Mucosa of descending colon (tissue), 3 donors: ENCODE measurements at places on chromosomes 6 and 20. TPM values are rescaled to one million over a fixed set of nuclear protein-coding genes. Genes with fewer than 3 reads are reported as not detected.

The DAAM2 gene
- total RNA-seq, result 9.1 TPM

The IMPG1 gene
- not detected for total RNA-seq

The SCUBE3 gene
- total RNA-seq, result 0.14 TPM

The HLA-DQA2 gene
- total RNA-seq, result not detected

The OR2H2 gene
- not detected for total RNA-seq

The BPIFB2 gene
- total RNA-seq, result not detected

The SMIM26 gene
- 55.7 TPM for total RNA-seq

The BEND6 gene
- 0.17 TPM for total RNA-seq

The GSTA2 gene
- 0.29 TPM for total RNA-seq

The PXDC1 gene
- 9.2 TPM for total RNA-seq

The BACH2 gene
- total RNA-seq, result 0.96 TPM

The FAM217B gene
- total RNA-seq, result 19.0 TPM

The REM1 gene
- total RNA-seq, result 3.5 TPM

The SIRPD gene
- not detected for total RNA-seq

The OR12D3 gene
- total RNA-seq, result not detected

The ANKRD66 gene
- total RNA-seq, result not detected
